ENCODE measurements at places on chromosomes 16 and 17.
A peak's percentile ranks its signal among the peaks of the same experiment; 100 is the strongest.

DNA sequence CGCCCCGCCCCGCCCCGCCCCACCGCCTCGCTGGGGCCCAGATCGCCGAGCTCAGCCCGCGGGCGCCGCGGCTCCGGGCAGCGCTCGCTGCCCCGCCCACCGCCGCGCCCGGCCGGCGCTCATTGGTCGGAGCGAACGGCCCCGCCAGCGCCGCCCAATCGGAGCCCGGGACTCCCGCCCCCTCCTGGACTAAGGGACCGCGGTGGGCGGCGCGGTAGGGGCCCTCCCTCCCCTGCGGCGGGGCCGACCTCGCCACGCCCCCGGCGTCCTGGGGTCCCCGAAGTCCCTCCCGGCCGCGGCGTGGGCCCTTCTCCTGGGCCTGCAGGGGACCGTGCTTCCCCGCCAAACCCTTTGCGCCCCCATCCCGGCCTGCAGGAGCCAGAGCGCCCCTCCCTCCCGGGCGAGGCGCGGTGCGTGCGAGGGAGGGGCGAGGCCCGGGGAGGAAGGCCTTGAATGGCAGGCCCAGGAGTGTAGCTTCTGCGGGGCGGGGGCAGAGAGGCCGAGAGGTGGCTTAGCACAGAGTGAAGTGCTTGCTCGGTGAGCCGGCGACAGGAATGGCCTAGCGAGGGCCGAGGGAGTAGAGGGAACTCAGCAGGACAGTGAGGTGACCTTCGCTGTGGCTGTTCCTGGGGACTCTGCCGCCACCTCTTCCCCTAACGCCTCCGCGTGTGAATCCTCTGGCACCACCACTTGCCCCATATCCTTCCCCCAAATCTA, at the start of gene CAMKK1:
Gene CAMKK1, minus strand, starts transcription at position 51 of the 717 bp plus-strand sequence. CDS start 7,366 bp downstream, outside the sequence.
- DNase-seq: peak; percentile 91

GRCh38 chr16:50441486-50442157, 72.8 kb upstream of the BRD7 start:
- DNase-seq: no peak

DNA sequence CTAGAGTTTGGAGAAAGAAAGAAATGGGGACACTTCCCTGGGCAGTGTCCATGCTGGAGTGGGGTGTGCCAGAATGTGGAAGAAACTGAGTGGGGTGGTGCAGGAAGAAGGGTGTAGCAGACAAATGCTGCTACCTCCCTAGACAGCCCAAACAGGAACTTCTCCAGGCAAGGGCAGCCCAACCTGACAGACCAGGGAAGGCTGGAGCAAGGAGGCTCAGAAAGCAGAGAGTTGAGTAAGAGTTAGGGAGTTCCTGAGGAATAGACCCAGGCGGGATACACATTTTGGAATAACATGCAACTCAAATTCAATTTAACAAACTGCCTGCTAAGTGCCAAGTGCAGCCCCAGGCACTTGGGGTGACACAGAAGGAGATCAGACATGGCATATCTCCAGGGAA, 1.0 kb upstream of the MYO18A start:
- DNase-seq: no peak

GRCh38 chr17:48679385-48680096, 42.8 kb downstream of the PRAC1 start:
- no peak for DNase-seq

- DNase-seq: no peak
Observed at GRCh38 chr16:17350207-17350606, 120.6 kb downstream of the XYLT1 start.

DNA sequence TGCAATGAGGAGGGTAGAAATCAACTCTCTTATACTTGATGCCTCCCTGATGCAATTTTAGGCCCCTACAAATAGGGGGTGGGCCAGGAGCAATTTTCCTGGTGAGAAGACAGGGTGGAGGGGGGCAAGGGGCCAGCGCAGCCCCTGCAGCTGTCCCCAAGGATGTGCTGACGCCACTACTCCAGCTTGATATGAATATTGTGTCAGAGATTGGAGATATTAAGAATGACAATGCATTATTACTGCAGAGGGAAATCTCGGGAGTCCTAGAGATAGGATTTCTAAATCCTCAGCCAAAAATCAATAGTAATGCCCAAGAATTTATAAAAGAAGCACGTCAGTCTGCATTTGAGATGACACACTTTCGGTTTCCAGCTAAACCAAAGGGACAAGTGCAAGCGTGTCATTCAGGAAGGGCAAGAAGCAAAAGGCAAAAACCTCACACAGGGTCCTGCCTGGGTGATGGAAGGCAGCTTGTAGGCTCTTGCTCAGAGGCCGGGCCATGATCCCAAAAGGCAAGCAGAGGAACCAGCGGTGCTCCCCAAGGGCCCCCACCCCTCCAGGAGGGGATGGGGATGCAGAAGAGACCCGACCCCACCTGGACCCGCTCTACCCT, 178.8 kb downstream of the C16orf78 start:
- DNase-seq: peak; percentile 71

DNA sequence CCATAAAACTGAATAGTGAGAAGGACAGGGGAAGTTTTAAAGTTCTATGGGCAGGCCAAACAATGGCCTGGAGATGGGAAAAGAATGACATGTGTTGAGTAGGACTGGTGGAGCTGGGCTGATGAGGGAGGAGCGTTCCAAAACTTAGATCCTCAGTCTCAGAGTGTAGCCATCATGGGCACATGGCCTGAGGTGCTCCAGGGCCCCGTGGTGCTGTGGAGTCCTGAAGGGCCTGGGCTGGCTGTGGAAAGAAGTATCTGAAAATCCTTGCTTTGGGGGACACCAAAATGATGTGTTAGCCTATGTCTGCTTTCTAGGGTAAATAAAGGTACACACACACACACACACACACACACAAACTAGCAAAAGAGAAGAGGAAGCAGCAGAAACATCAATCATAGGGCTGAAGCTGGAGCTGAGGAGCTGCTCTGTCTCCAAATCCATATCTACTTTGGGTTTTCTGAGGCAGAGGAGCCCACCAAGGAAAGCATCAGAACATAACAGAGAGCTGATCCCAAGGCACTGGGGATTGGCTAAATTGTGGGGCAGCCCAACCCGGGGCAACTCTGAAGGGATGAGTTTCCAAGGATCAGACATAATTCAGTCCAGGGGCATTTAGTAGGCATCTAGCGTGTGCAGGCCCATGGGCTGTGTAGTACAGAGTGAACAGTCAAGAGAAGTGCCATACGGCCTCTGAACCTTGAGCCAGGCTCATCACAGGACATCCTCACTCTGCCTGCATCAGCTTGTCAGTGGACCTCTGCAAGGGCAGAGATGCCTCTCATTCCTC, 85.2 kb downstream of the C16orf78 start:
- DNase-seq: no peak

DNA sequence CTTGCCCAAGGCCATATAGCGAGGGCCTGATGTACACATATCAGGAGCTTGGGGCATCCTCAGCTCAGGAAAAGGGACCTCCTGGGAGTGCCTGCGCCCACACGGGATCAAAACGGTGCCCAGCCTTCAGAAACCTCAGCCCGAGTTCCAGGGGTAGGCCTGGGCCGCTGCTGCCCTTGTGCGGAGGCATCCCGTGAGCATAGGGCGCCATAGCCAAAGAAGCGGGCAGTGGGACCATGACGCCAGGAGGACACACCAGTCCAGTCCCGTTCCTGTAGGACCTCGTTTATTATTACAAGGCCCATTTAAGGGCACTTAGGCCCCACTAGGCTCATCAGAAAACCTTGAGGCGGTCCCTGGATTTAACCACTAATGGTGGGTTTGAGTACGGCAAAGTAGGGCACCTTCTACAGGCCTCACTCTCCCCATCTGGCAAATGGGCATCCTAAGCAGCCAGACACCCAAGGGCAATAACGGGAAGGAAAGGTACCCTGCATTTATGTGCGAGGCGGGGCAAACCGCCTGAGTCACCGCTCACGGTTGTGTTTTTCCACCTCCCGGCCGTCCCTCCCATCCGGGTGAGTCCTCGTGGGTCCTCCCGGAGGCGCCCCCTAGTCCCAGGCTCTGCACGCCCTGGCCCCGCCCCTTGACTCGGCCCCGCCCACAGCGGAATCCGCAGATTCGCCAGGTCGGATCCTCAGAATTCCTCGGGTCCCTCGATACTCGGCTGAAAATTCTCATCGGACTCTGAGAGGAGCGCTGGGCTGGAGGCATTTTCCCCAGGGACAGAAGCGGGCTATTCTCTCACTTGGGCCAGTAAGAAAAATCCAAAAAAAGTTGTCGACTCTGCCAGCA, 726 bp upstream of the SETD1A start:
- peak; percentile 93 for DNase-seq

GRCh38 chr17:48012151-48012520, 25.5 kb downstream of the COPZ2 start:
- DNase-seq: peak; percentile 78

GRCh38 chr17:35315283-35315682, 58.1 kb downstream of the SLFN11 start:
- no peak for DNase-seq

GRCh38 chr17:22695228-22695619, 1002.9 kb downstream of the KCNJ18 start:
- no peak for DNase-seq

DNA sequence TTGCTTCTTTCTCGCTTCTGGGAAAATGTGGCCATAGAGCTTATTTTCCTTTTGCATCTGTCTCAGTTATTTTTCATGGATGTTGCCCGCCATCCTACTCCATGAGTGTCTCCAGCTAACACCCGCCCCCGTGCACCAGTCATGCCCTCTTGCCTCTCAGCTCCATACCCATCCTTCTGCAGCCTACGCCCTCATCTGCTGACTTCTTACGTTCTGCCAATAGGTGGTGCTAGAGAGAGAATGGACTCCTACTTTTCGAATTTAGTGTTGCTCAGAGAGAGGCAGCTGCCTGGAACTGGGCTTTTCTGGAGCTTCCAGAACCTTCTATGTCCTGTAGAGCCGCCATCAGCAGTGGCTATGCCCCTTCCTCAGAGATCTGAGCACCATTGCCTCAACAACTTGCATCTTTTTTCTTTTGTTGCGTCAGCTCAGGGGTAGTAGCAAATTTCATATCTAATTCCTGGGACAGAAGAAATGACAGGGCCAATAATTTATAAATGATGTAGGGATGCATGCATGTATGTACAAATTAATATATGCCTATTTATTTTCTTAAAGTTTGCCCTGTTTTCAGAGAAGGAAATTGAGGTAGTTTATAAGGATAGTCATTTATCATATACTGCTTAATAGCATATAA, 119.7 kb upstream of the MYOCD start:
- DNase-seq: peak; percentile 54

DNA sequence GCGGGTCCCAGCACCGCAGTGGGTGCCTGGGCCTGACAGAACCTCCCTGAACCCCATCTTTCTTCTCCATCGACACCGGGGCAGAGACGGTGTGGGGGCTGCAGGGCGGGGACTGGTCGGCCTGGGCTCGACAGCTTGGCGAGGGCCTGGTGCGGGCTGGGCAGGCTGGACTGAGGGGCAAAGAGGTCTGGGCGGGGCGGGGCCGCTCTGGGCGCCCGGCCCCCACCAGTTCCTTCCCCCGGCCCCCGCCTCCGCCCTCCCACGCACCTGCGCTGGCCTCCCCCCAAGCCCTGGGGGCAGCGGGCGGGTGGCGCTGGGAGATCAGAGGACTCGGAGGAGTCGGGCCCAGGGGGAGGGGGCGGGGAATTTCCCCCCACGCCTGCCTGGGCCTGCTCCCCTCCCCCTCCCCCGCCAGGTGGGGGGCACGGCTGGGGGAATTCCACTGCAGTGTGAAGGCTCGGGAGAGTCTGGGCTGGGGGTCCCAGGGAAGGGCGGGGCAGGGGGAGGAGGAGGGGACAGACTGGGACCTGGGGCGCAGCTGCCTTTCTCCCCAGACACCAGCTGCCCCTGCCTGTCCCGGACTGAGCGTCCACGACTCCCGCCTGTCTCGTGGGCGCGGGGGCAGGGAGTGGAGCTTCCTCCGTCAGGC, 877 bp upstream of the KREMEN2 start:
- no peak for DNase-seq
